ENCODE measurements at places on chromosomes 5 and 9.
A peak's percentile ranks its signal among the peaks of the same experiment; 100 is the strongest.

DNA sequence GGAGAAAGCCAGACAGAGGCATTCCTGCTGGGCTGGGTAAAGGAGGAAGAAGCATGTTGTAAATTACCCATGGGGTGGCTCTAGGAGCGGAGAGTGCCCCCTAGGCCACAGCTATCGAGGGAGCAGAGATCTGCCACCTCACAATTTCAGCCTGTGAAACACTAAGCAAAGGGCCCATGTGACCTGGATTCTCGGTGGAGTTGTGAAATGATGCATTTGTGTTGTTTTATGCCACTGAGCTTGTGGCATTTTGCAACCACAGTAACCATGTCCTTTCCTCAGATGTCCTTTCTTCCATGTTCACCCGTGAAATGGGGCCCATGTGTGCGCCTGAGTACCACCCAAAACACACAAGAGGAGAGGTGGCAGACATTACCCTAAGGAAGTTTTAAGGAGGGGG, 159.3 kb downstream of the SYK start:
- DNase-seq = no peak

DNA sequence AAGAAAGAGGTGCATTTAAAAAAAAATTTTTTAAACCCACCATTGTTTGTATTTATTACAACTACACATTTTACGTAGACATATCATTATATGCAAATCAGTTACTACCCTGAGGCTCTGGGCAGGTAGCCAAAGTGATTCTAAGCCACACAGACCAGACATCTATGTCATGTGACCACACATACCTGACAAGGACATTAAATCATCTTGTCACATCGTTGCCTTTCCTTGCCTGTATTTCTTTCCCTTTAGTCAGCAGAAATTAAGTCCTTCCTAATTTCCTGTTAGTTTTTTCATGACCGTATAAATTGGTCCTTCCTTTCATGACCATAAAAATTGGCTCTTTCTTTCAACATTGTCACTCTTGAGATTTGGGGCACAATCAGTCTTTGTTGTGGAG, 134.2 kb upstream of the MARCHF11 start:
- DNase-seq = no peak

- peak; percentile 90 for DNase-seq
Measured at GRCh38 chr9:37027582-37028419, 6.3 kb downstream of the PAX5 start.

- DNase-seq = no peak
Measured at GRCh38 chr5:2921176-2921575, 169.7 kb upstream of the IRX2 start.

GRCh38 chr5:74576941-74577456, 63.5 kb downstream of the ENC1 start:
- DNase-seq = no peak

- peak; percentile 28 for DNase-seq
Measured at GRCh38 chr9:84271531-84271900, 69.0 kb downstream of the SLC28A3 start.

DNA sequence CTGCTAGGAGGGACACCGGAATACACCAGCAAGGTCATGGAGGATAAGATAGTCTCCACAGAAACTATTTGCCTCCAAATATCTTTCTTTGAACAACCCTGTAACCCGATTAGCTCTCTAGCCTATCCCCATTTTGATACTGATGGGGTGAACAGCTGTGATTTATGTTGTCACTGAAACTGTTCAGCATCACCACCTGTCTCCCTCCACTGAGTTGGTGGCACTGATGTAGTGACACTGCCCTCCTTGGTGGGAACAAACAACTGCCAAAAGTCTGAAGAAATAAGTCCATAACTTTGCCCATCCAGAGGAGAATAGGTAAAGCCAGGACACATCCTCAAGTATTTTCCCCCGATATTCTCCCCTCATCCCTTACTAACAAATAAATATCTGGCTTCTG, 24.3 kb upstream of the KCNV2 start:
- no peak for DNase-seq

DNA sequence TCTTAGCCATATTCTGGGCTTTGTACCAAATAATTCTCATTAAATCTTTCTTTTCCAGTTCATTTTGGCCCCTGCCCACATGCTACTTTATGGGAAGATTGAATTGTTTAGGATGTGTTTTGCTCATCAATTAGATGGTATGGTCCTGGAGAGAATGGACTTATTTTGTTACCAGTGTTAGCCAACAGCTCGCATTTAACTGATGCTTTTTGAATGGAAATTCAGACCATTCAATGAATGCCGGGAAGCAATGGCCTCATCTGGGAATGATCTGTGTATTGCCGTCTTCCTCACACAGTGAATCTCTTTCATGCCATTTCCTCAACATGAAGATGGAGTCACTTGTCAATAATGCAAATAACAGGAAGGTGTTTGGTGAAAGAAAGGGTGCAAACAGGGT, 370.6 kb upstream of the PIK3R1 start:
- DNase-seq = no peak

DNA sequence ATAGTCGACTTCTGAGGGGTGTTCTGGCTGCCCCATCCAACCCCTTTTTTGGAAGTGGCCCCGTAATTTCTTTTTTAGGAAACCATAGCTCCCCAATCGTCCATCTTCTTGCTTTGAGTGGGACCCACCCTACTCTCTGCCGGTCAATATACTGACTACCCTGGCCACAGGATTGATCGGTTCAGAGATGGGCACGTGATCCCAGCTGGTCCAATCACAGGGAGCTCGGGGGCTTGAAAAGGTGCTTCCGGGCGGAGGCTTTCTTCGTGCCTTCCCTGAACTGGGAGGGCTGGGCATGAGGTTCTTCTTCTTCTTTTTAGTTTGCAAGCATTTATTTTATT, 78.7 kb upstream of the SH3PXD2B start:
- DNase-seq = no peak

DNA sequence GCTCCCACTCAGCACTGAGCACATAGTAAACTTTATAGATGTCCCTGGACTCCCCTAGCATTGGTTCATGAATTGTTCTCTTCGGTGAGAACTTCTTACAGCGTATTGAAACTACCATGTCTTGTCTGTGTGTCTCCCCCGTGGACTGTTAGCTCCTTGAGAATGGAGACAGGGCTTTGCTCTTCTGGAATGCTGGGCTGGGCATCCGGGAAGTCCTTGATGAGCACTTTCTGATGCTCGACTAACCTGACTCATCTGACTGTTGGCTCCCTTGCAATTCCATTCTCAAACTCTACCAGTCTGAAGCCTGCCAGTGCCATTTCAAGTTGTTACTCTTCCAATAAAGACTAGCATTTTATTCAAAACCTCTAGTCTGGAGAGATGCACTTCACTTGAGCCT, 15.0 kb upstream of the PFDN1 start:
- no peak for DNase-seq

DNA sequence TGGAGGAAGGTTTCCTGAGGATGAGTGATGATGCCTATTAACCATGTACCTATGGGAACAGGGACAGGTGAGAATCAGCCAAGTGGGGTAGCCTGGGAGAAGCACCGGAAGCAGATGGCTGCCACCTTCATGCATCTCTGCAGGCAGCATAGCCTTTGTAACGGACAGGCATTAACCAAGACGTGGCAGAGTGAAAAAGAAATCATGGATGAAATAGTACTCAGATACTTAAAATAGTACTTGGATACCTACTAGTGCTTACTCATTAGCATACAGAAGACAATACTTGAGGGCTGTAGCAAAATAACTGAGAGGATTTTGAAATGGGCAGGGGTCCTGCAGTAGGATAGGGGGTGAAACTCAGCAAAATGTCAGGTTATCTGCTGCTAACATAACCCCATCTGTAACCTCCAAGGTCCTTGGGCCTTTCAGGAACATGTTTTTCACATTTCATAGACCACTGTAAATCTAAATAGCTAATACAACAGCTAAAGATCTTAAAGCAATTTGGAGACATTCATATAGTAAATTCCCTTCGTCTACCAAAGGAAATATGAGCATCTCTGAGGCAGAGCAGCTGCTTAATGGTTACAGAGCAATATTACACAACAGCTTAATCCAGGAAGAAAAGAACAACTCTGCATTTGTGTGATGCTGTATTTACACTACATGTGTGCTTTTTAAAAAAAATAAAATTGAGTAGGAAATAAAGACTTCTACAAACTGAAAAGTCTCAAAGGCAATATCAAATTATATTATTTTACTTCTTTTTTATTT, 154.3 kb downstream of the NFIB start:
- no peak for DNase-seq

DNA sequence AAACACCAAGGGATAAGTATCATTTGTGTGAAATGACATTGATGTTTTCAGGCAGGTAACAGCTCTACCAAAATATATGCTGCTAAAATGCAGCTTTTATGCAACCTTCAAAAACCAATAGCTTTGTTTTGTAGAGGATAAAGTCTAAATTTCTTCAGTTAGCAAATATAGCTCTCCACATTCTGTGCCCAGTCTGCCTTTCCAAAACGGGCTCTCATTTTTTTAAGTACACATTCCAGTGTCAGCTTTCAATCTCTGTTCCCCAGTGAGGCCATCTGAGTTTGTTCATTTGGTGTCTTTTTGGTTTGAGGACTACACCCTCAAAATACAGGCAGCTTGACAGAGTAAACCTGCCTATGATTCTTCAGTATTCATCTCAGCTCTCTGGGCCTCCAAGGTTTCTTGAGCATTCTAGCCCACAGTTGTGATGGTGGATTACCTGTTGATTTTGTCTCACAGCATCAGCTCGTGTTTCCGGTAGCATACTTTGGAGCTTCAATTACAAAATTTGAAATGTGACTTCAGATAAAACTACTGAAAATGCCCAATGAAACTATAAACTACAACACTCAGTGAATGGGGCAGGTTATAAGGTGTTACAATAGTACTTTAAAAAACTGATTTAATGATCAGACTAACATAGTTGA, 55.7 kb downstream of the NR3C1 start:
- DNase-seq = no peak

DNA sequence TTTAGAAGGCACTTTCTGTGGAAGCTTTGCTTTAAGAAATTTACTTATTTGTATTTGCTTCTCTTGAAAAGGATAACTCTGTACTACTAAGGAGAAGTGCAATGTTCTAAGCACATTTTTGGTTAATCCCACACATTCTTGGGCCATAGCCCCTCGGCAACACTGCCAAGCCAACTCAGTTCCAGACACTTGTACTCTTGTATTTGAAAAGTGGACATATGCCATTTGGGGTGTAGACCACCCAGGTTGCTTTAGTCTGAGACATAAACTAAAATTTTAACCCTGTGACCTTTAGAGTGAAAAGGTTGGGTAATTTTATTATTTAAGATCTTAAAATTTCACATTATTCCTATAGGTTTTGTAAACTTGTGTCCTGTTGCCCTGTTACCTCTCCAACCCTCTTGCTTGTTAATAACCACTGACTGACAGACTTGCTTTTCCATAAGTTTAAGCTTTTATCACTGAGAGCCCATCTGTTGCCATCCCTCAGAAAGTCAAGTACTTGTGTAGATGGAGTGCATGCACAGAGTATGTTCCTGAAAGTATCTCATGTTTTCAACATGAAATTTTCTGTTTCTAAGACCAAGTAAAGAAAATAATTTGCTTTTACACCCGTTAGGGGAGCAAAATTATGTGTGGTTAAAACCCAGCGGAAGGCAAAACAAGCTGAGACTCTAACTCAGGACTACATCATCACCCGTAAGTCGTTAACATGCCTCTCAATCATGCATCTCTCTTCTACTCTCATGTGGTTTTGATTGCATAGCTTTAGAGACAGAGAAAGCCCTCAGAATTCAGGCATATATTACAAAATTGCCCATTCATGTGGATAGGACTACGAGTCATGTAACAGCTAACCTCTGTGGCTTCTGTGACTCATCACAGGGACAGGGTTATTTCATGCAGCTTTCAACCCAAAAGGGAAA, 117.3 kb downstream of the GDNF start:
- peak; percentile 3 for DNase-seq

DNA sequence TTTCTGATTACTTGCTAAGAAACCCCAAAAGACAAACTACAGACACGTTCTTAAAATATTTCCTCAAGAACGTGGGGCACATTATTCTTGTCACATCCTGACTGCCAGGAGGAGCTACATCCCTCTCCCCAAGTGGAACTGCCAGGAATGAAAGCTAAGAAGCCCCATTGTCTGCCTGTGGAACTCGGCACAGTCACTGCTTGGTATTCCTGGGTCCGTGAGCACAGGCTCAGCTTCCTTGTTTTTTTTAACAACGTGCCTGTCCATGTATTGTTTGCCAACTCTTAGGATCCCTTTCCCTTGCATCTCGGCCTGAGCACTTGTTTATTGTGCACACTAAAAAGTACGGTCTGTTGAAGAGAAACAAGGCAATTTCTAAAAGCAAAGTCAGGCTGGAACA, 47.0 kb upstream of the SELENOP start:
- DNase-seq = no peak

DNA sequence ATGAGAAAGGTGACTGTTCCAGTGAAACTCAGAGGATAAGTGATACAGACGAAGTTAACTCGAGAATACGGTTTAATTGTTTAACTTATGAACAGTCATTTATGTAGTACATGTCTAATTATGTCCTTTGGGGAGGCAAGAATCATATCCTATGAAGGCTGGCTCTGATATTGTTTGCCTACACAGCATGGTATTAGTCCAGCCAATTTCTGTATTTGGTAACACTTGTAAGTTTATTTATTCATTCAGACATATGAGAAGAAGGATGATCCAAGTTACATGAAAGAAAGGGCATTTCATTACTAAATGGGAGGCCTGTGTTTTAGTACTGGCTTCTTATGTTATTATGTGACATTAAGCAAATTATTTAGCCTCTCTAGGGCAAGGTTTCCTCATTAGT, 199.7 kb downstream of the NNT start:
- no peak for DNase-seq

DNA sequence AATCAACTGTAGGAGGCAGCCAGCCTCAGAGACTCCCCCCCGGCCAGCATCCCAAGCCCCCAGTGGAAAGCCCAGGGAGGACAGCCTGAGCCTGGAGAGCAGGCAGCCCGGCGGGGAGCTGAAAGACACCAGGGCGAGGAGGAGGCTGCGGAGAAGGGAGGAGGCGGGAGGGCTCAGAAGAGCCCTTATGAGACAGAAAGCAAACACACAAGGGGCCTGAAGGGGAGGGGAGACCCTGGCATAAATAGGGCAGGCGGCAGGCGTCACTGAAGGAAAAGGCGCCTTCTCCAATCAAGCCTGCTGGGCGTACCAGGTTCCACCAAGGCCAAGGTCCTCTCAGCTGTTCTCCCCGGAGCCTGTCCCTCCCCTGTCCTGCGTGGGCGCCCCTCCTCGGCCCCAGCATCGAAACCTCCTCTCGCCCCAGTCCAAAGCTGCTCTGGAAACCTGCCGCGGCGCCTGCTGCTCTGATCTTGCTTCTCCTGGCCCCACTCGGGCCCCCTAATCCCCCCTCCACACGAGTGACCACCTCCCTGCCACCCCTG, 1.3 kb downstream of the SLC9A3 start:
- no peak for DNase-seq

DNA sequence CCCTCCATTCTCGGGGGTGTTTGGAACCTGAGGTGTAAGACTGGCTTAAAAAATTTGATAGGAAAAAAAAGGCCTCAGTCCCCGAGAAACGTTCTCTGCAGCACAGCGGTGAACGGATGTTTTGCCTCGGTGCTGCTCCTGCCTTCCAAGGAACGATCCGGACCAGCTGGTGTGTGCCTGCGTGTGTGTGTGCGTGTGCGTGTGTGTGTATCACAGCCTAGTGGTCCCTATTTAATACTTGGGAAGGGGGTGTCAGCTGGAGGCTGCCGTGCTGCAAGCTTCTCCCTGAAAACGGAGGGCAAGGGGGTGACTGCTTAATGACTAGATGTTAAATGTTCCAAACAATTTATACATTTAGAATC, 76.9 kb downstream of the LHX2 start:
- no peak for DNase-seq

- DNase-seq = no peak
Measured at GRCh38 chr5:1180841-1181271, 20.5 kb upstream of the SLC6A19 start.
